Activated T-helper 9 cell treated with anti-CD3 and anti-CD28 coated beads, Interleukin-2, amount 50 U/mL, for 16 hours (primary cell): ENCODE measurements at places on chromosomes 1 and 21.

- DNase-seq = no peak
Measured at GRCh38 chr1:3279182-3279470, 175.3 kb upstream of the ARHGEF16 start.

GRCh38 chr1:190464690-190465089 is 13.0 kb downstream of the BRINP3 start:
- DNase-seq = no peak

GRCh38 chr1:20322825-20323612 is 32.3 kb downstream of the VWA5B1 start:
- peak; percentile 17 for DNase-seq

DNA sequence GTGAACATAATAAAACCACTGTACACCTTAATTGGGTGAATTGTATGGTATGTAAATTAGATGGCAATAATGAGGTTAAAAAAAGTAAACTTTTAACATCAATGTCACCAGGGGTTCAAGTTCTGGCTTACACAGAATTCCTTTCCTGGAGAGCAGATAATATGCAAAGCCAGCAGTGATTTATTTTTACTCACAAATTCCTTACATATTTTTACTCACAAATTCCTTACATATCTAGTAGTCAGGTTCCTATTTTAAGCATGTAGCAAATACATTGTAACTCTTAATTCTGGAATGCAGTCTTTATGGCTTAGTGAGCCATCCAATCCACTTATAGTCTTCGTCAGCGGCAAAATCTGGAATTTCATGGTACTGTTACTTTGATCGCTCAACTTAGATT is 1.3 kb upstream of the UBE4B start:
- DNase-seq = no peak

GRCh38 chr1:11838349-11839272 is 9.0 kb downstream of the NPPA start:
- peak; percentile 48 for DNase-seq

- DNase-seq = no peak
Measured at GRCh38 chr1:222631611-222632208, 13.8 kb downstream of the MIA3 start.

DNA sequence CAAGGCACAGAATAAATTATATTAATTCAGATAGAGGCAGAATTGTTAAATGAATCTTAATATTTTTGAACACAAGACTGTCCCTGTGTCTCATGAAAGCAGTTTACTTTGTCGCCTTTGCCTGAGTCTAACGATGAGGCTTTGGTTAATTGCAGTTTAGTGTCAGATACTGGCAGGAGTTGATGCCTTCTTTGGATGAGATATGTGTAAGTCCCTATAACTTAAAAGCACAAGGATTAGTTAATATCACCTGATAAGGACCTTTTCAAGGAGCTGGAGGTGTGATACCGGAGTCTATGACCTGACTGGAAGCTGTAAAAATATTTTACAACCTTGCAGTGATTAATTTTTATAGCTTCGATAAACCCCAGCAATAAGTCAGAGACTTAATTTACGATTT is 2.0 kb upstream of the SIKE1 start:
- DNase-seq = no peak

DNA sequence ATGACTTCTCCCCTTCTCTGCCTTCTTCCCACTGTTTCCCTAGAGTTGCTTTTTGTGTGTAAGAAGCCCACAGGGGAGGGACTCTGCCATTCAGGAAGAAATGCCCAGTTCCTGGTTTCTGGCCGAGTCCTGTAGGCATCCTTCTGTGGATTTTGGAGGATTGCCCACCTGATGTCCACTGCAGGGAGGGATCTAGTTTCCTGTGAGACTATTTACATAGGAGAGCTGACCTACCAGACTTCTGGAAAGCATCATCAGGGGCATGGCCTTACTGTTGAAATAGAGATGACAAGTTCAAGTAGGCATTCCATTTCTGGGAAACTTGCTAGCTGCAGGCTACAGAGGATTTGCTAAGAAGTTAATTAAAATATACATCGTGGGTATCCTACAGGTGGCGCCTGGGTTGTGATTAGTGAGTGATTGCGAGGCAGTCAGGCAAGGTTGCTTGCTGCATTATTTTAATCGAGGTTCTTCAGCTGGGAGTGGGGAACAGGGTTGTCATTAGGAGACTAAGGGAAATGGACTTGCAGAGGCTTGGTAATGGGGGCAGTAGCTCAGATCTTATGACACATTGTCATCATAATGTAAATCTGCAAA is 148.7 kb downstream of the HHAT start:
- DNase-seq = no peak

DNA sequence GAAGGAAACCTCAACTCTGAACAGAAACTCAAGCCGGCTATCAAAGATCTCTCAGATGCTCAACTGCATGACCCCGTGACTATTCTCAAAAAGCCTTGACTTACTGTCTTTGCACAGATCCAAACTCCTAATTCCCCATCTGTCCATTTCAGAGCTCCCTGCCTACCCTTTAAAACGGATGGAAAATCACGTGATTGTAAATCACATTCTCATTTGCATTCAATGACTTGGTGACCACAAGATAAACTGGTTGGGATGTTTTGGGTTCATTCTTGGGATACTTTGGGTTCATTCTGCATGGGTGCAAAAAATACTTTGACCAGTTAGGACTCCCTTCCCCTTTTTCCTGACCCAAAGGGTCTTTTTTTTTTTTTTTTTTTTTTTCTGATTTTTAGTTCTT is 41.3 kb upstream of the RUNX1 start:
- no peak for DNase-seq
